Occipital lobe (tissue), 3 donors: ENCODE measurements at places on chromosomes 1 and 21. TPM values are rescaled to one million over a fixed set of nuclear protein-coding genes. Genes with fewer than 3 reads are reported as not detected.

DNA sequence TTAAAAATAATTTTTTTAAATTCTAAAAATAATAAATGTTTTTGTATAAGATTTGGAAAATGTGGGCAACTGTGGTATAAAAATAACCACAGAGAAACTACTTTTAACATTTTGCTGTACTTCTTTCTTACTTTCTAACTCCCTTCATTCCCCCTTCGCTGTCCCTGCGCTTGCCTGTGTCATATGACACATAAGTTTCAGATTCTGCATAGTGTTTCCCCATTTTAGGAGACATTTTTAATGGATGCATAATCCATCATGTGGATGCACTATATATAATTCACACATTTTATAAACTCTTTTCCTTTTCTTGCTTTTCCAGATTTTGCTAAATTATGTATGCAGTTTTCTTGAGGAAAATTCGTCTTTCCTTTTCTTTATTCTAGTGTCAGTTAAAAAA is 16.3 kb downstream of the ATG4C start:
- no peak for DNase-seq

VANGL1 gene
- 3.6 TPM for total RNA-seq

DNA sequence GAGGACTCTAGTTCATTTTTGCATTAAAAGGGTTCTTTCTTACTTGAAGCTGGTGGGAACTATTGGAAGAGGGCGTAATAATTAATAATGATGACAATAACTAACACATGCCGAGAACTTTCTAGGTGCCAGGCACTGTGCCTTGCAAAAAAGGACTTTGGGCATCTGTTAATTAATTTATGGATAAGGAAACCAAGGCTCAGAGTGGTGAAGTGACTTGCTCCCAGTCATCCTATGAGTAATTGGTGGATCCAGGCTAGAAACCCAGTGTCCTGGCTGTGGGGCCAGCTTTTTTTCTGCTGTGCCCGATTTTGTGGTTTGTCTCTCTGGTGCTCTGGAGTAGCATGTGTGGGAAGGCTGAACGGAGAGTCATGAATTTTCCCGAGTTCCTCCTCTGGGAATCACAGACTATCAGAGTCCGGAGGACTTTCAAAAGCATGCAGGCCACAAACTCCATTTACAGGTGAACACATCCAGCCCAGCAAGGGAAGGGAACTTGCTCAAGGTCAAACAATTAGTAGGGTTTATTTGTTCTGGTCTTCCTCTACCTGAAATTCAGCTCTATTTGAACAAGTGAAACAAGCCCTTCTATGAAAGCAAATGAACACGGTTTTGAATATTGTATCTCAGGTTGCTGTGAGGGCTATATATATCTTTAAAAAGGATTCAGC is 23.4 kb downstream of the ROR1 start:
- DNase-seq = no peak

- DNase-seq = no peak
Measured at GRCh38 chr1:203937678-203938330, 76.4 kb downstream of the SNRPE start.

- no peak for DNase-seq
Measured at GRCh38 chr1:231544943-231545592, 16.6 kb downstream of the TSNAX start.

DNA sequence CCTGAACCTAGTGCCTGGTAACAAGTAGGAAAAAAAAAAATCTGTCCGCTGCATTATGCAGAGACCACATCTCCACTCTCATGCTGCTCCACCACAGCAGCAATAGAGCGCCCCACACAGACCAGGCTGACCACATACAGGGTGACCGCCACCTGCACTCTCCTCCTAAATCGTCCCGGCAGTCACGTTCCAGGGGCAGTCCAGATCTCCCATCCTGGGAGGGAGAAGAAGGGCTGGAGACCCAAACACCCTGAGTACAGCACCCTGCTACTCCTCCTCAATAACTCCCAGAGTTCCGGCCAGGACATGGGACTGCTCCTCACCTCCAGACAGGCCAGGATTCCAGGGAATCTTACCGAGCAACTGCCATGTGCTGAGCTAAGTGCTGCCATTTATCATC is 15.3 kb downstream of the URB1 start:
- DNase-seq = no peak

GRCh38 chr1:119815928-119816327 is 4.7 kb upstream of the REG4 start:
- no peak for DNase-seq

C4BPB gene
- total RNA-seq = not detected

GRCh38 chr1:246748867-246749266 is 24.7 kb downstream of the SCCPDH start:
- DNase-seq = no peak

DNA sequence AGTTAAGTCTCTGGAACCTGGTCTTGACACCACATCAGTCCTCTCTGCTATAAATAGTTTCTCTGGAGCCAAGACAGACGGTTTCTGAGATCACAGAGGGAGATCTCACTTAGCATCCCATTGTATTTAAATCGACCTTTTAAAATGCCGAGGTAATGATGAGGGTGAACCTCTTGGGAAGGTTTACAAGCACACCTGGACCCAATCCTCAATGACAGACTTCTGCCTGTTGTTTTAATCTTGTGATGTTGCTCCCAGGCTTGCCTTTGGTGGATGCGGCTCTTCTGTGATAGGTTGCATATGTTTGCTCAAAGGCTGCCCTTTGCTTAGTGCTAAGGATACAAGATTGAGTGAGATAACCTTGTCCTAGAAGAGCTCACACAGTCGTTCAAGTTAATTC is 104.6 kb upstream of the L1TD1 start:
- DNase-seq = no peak

- DNase-seq = no peak
Measured at GRCh38 chr1:244150071-244150470, 99.0 kb downstream of the ZBTB18 start.

DNA sequence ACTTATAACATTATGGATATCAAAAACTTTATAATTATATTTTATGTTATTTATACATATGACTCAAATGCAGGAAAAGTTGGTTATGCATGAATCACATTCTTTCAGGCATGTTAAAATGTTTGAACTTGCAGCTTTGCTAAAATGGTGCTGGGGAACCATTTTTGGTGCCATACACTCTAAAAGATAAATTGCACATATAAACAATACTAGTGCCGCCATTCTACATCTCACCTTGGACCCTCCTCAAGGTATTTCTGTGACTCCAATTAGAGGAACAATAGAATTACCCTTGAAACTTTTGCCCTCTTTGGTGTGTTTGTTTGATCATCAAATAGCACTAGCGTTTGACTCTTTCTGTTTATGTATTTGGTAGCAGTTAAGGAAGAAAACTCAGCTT is 997 bp downstream of the PRKACB start:
- DNase-seq = no peak

GRCh38 chr1:1169429-1170214 is 4.1 kb upstream of the TTLL10 start:
- DNase-seq = no peak
